Aorta (tissue), 5 donors: ENCODE measurements at places on chromosomes 16 and 17. TPM values are rescaled to one million over a fixed set of nuclear protein-coding genes. Genes with fewer than 3 reads are reported as not detected.

GRCh38 chr17:31584438-31585279 is 193.2 kb downstream of the RAB11FIP4 start:
- H3K36me3 ChIP-seq, result no peaks in the 10 kb centered on the region
- H3K27me3 ChIP-seq, result no peaks in the 10 kb centered on the region
- no peak overlapping the region for H3K27ac ChIP-seq
- H3K4me3 ChIP-seq, result no peak overlapping the region

Gene TSPAN10
- total RNA-seq, result 0.66 TPM

DNA sequence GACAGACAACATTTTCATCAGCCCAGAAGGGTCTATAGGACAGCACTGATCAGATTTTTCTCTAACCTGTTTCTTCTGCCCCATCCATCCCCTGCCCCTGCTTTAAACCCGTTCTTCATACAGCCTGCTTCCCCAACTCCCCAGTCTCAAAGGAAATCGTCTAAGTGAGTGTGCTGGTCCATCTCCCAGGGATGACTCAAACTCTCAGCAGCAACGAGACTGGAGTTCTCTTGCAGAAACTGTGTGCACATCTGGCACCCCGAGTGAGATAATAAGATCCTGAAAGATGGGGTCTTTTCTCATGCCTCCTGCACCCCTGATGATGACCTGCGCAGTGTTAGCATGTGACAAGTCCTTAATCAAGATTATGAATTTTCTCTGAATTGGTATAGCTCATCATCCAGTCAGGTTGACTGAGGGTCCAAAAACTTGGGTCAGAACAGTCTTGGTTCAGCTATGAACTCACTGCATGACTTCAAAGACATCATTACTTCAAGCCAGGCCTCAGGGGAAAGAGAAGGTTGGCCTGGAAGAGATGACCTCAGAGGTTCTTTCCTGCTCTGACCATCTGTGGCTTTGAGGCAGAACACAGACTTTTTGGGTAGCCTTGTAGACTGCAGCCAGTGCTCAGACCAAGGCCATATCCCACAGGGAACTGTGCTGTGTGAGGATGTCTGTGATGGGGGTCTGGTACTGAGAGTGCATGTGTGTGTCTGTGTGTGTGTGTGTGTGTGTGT is 117.9 kb downstream of the SPACA3 start:
- no peak overlapping the region for H3K27ac ChIP-seq
- peaks cover 2% of the 10 kb centered on the region for H3K4me1 ChIP-seq
- no peak for DNase-seq
- H3K36me3 ChIP-seq, result no peaks in the 10 kb centered on the region
- no peak overlapping the region for H3K4me3 ChIP-seq

DNA sequence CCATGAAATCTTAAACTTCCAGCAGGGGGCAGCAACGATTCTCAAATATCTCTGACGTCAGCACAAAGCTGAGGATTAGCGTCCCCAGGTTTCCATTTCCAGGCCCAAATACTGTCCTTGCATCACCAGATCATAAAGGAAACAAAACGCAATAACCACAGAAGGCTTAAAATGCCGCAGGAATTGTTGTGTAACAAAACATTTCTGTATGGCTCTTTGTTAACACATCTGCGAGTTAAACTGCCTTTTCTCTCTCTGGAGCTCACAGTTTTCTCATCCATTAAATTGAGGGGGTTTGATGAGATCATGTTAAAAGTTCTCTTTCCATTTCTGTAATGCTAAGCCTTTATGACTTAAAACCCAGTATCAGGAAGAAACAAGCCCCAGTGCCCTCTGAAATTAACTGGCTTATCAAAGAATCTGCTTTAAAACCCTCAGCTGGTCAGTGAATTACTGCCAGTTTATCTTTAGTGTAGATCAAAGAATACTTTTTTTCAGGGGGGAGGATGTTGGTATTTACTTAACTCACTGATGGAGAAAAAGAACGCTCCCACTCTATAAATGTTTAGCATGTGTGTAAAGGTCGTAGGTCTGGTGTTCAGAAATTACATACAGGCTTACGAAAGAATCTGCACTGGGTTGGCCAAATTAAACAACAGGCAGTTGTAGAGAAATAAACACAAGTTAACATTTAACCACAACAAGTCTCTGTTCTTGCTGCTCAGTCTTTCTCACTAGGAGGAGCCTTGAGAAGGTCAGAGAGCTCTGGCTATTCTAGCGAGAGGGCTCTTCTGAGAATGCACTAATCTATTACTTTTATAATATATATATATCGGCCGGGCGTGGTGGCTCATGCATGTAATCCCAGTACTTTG is 10.6 kb upstream of the TERF2 start:
- H3K4me1 ChIP-seq, result no peaks in the 10 kb centered on the region
- DNase-seq, result peak; percentile 70
- H3K36me3 ChIP-seq, result no peaks in the 10 kb centered on the region
- no peak overlapping the region for H3K4me3 ChIP-seq
- H3K27me3 ChIP-seq, result no peaks in the 10 kb centered on the region

GRCh38 chr17:64400642-64401041 is 10.0 kb upstream of the PECAM1 start:
- H3K36me3 ChIP-seq, result no peaks in the 10 kb centered on the region
- no peaks in the 10 kb centered on the region for H3K27me3 ChIP-seq
- no peak overlapping the region for H3K27ac ChIP-seq
- DNase-seq, result peak; percentile 35

Gene AARSD1
- total RNA-seq, result 38.2 TPM

Gene TNFSF13
- 28.6 TPM for total RNA-seq

- no peaks in the 10 kb centered on the region for H3K4me1 ChIP-seq
- H3K36me3 ChIP-seq, result no peaks in the 10 kb centered on the region
- no peak overlapping the region for H3K4me3 ChIP-seq
- no peak overlapping the region for H3K27ac ChIP-seq
- DNase-seq, result peak; percentile 68
Measured at GRCh38 chr16:85422632-85423550, 190.2 kb upstream of the GSE1 start.

DNA sequence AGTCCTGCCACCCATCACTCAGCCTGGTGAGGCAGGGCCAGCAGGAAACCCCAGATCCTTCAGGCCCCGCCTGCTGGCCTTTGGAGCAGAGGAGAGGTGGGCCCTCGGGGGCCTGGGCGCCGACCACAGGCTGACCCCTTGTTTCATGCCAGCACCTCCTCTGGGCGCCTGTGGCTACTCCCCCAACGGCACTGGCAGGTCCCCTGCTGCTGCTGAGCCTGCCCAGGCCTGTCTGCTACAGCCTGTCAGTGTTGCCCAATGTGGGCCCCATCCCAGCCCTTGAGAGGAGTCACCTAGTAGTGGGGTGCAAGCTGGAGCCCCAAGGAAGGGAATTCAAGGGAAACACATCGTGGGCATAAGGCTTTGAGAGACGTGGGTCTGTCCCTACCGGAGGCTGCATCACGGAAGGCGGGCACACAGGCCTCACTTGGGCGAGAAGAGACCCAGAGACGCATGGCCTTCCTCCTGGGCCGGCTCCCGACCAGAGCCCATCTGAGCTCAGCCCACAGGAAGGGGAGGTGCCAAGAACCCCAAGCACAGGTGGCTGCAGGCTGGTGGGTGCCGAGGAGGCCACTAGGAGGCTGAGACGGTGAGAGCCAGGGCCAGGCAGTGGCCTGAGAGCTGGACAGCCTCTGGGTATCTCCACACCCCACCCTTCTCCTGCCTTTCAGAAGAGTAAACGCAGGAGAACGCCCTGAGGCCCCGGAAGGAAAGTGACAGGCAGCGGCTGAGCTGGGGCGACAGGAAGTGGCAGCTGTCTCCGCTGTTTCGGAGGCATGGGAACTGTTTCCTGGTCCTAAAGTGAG is 8.0 kb upstream of the FASN start:
- no peaks in the 10 kb centered on the region for H3K27me3 ChIP-seq
- no peaks in the 10 kb centered on the region for H3K4me1 ChIP-seq
- no peak overlapping the region for H3K4me3 ChIP-seq
- no peaks in the 10 kb centered on the region for H3K36me3 ChIP-seq

Gene IGSF6
- 4.4 TPM for total RNA-seq

DNA sequence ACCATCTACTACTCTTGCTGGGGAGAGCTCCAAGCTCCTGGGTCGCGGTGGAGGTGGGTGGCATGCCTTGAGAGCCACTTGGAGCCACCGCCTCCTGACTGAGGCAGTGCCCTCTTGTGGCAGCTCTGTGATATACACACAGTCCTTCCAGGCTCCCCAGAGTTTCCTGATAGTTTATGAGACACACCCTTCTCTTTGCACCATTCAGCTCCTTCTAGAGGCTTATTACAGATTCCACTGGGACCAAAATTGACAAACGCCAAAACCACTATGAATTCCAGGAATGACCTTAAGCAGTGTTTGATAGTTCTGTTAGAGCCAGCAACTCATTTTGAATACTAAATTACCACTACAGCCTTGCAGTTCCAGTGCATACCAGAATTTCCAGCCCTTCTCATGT is 170.1 kb upstream of the CDH13 start:
- no peaks in the 10 kb centered on the region for H3K36me3 ChIP-seq
- no peaks in the 10 kb centered on the region for H3K27me3 ChIP-seq
- no peaks in the 10 kb centered on the region for H3K4me1 ChIP-seq
- no peak for DNase-seq

GRCh38 chr16:77551357-77551756 is 116.5 kb upstream of the ADAMTS18 start:
- no peaks in the 10 kb centered on the region for H3K27me3 ChIP-seq
- H3K4me1 ChIP-seq, result no peaks in the 10 kb centered on the region
- H3K36me3 ChIP-seq, result no peaks in the 10 kb centered on the region

- no peaks in the 10 kb centered on the region for H3K4me1 ChIP-seq
- no peaks in the 10 kb centered on the region for H3K36me3 ChIP-seq
Measured at GRCh38 chr17:50240851-50241250, 33.4 kb upstream of the TMEM92 start.

Gene TP53TG3F
- total RNA-seq, result not detected

Gene NETO2
- 2.0 TPM for total RNA-seq

DNA sequence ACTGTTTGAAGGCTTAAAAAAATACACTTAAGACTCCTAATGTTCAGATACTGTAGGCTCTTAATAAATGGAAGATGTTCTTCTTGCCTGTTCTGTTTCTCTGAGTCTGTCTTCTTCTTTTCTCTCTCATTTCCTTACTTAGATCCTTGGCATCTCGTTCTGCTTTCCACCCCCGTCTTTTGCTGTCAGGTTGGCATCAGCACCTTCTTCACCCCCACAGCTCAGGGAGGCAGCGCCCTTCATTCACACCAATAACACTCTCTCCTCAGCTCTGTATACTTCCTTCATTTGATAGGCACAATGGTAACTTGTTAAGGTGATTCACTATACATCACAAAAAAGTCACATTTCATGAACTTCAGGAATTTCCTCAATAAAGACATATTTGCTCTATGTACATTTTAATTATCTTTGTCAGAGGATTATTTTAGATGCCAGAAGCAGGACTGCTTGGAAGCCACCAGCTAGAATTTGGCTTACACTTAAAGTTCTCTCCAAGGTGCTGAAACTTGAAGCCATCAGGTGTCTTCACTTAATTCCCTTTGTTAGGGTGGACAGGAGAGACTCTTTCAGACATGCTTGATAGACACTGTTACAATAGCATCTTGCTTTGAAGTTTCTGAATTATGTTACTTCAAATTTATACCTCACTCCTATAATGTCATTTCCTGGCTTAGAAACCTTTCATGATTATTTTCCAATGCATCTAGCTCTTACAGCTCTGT is 670.1 kb upstream of the C16orf82 start:
- no peaks in the 10 kb centered on the region for H3K4me1 ChIP-seq
- H3K27ac ChIP-seq, result no peak overlapping the region
- DNase-seq, result no peak
- H3K27me3 ChIP-seq, result no peaks in the 10 kb centered on the region
- no peak overlapping the region for H3K4me3 ChIP-seq
- no peaks in the 10 kb centered on the region for H3K36me3 ChIP-seq

GRCh38 chr16:4273858-4274311 is 1.1 kb upstream of the TFAP4 start:
- H3K27ac ChIP-seq, result peak overlapping the region; percentile 60
- DNase-seq, result peak; percentile 86
- no peaks in the 10 kb centered on the region for H3K4me1 ChIP-seq
- no peaks in the 10 kb centered on the region for H3K27me3 ChIP-seq

Gene CCR7
- 0.62 TPM for total RNA-seq

- H3K27me3 ChIP-seq, result no peaks in the 10 kb centered on the region
- H3K27ac ChIP-seq, result no peak overlapping the region
- no peak overlapping the region for H3K4me3 ChIP-seq
- H3K36me3 ChIP-seq, result no peaks in the 10 kb centered on the region
Measured at GRCh38 chr16:1157639-1158455, 4.9 kb downstream of the CACNA1H start.

GRCh38 chr17:81336930-81337325 is 41.8 kb upstream of the SLC38A10 start:
- H3K4me1 ChIP-seq, result no peaks in the 10 kb centered on the region
- no peaks in the 10 kb centered on the region for H3K36me3 ChIP-seq
- no peak overlapping the region for H3K27ac ChIP-seq
- no peak overlapping the region for H3K4me3 ChIP-seq

Gene HOXB1
- total RNA-seq, result not detected

- H3K27me3 ChIP-seq, result no peaks in the 10 kb centered on the region
- no peaks in the 10 kb centered on the region for H3K36me3 ChIP-seq
- H3K4me3 ChIP-seq, result no peak overlapping the region
- no peaks in the 10 kb centered on the region for H3K4me1 ChIP-seq
- no peak overlapping the region for H3K27ac ChIP-seq
Measured at GRCh38 chr16:51255349-51255972, 104.4 kb upstream of the SALL1 start.

DNA sequence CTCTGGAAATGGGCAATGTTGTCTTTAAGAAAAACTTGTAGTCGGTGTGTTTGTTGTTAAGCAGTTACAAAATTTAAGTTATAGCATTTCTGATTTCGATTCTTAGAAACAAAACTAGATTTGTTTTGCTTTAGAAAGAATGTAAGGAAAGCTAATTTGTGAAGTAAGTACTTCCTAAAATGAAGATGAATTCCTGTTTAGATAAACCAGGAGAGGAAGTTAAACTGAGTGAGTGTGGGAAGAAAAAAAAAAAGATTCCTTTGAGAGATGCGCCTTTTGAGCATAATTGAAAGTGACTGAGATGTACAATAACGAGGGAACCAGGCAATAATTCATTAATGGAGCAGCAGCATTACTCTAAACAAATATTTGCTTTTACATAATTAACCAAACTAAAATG is 52.4 kb upstream of the ALOX12 start:
- H3K36me3 ChIP-seq, result no peaks in the 10 kb centered on the region
- H3K27me3 ChIP-seq, result no peaks in the 10 kb centered on the region
- no peak overlapping the region for H3K4me3 ChIP-seq
- no peak for DNase-seq
- H3K4me1 ChIP-seq, result no peaks in the 10 kb centered on the region

- no peak overlapping the region for H3K4me3 ChIP-seq
- H3K4me1 ChIP-seq, result no peaks in the 10 kb centered on the region
- no peaks in the 10 kb centered on the region for H3K36me3 ChIP-seq
- H3K27ac ChIP-seq, result no peak overlapping the region
- no peak for DNase-seq
- no peaks in the 10 kb centered on the region for H3K27me3 ChIP-seq
Measured at GRCh38 chr17:65231662-65232335, 94.6 kb downstream of the RGS9 start.

GRCh38 chr16:85366031-85366763 is 246.9 kb upstream of the GSE1 start:
- no peaks in the 10 kb centered on the region for H3K27me3 ChIP-seq
- no peaks in the 10 kb centered on the region for H3K36me3 ChIP-seq
- H3K4me3 ChIP-seq, result no peak overlapping the region
- no peak overlapping the region for H3K27ac ChIP-seq
- H3K4me1 ChIP-seq, result no peaks in the 10 kb centered on the region

- DNase-seq, result no peak
- H3K4me3 ChIP-seq, result no peak overlapping the region
- H3K36me3 ChIP-seq, result no peaks in the 10 kb centered on the region
- H3K27me3 ChIP-seq, result no peaks in the 10 kb centered on the region
Measured at GRCh38 chr16:23979441-23979840, 143.7 kb downstream of the PRKCB start.

- no peak overlapping the region for H3K4me3 ChIP-seq
- peaks cover 2% of the 10 kb centered on the region for H3K27me3 ChIP-seq
- no peak overlapping the region for H3K27ac ChIP-seq
- DNase-seq, result no peak
- no peaks in the 10 kb centered on the region for H3K4me1 ChIP-seq
- H3K36me3 ChIP-seq, result no peaks in the 10 kb centered on the region
Measured at GRCh38 chr17:30924341-30924740, 2.6 kb downstream of the ADAP2 start.
